Small intestine (tissue), 16 donors: ENCODE measurements at places on chromosomes 13 and 19. TPM values are rescaled to one million over a fixed set of nuclear protein-coding genes. Genes with fewer than 3 reads are reported as not detected.
A peak's percentile ranks its signal among the peaks of the same experiment; 100 is the strongest.

The TMPRSS9 gene
- polyA plus RNA-seq = not detected

The SPIB gene
- 29.5 TPM for polyA plus RNA-seq

The SEMA6B gene
- polyA plus RNA-seq = 2.9 TPM

The GADD45GIP1 gene
- 42.2 TPM for polyA plus RNA-seq

The IZUMO4 gene
- polyA plus RNA-seq = 5.8 TPM

The CD209 gene
- 3.3 TPM for polyA plus RNA-seq

The SIGLEC12 gene
- 2.0 TPM for polyA plus RNA-seq

The GSX1 gene
- not detected for polyA plus RNA-seq

The TBC1D17 gene
- 36.2 TPM for polyA plus RNA-seq

The ZNF610 gene
- polyA plus RNA-seq = 0.22 TPM

The NBEA gene
- polyA plus RNA-seq = 3.1 TPM

The CLIP3 gene
- 0.45 TPM for polyA plus RNA-seq

GRCh38 chr13:112887151-112887550 lies 81.9 kb upstream of the MCF2L start:
- DNase-seq = no peak

DNA sequence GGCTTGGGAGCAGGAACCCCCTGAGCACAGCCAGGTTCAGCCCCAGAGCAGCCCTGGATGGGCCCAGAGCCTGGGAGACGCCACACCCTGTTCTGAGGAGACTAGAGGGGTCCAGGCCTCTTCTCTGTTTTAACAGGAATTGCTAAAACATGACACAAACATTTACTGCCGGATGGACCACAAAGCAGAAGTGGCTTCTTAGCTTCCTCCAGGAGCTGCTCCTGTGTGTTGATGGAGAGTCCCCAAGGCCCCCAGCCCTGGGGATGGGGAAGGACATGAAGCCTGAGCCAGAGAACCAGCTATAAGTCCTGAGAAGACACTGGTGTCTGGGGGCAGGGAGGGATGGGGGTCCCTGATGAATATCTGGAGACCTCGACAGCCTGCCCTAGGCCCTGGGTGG lies 14.6 kb downstream of the CEACAM3 start:
- no peak for DNase-seq

DNA sequence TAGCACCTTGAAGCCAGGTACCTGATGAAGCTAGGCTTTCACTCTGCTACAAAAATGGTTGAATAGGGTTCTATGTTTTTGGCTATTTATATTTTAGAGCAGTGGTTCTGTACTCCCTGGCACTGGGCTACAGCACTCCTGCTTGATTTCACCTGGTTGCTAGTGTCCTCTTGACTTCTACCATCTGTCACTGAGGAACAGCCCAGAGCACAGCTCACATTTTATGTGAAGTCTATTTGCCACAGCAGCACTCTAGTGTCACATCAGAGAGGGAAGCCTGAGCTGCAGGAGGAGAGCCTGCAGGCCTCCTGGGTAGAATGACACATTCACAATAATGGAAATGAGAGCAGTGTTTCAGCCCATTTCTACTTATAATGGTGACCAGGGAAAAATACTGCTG lies 184.2 kb downstream of the ZNF486 start:
- no peak for DNase-seq

DNA sequence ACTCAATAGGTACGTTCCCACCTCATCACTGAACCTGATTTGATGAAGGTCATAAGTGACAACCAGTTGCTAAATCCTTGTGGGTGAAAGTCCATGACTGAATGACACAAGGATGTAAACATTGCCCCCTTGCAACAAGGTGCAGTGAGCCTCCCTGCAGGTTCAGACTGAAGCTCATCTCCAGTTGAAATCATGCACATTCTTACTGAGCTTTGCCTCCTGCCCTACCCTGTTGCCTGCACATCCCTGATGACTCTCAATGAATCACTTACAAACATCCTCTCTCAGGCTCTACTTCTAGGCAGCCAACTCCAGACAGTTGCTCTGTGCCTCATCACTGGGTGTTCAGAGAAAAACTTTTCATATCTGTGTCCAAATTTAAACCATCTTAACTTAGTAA lies 42.5 kb upstream of the ARGLU1 start:
- DNase-seq = peak; percentile 65

DNA sequence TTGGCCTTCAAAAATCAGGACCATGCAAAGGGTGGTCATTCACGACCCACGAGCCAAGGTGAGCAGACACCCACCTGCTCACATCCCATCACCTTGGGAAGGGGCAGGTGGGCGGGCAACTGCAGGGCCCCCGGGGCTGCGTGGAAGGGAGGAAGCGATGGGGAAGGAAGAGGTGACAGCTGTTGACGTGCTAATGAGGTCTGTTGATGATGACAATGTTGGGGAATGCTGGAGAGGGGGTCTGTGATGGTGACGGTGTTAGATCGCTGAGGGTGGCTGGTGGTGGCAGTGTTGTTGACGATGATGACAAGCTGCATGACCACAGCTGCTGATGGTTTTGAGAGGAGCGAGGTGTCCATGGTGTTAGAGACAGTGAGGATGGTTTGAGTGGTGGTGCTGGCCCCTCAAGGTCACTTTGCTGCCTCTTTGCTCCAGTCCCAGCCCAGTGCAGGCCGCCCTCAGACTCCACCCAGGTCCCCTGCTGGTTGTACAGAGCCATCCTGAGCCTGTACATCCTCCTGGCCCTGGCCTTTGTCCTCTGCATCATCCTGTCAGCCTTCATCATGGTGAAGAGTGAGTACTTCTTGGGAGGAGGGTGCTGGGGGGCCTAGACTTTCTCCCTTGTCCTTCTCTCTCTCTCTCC lies 900 bp downstream of the MCEMP1 start:
- no peak for DNase-seq

- DNase-seq = peak; percentile 4
These were observed 358.1 kb downstream of the OXGR1 start for GRCh38 chr13:96636001-96636709.

GRCh38 chr19:18425515-18426415 lies 6.6 kb downstream of the SSBP4 start:
- no peak for DNase-seq

- peak; percentile 23 for DNase-seq
These were observed 816 bp upstream of the PRKD2 start for GRCh38 chr19:46717716-46718143.

DNA sequence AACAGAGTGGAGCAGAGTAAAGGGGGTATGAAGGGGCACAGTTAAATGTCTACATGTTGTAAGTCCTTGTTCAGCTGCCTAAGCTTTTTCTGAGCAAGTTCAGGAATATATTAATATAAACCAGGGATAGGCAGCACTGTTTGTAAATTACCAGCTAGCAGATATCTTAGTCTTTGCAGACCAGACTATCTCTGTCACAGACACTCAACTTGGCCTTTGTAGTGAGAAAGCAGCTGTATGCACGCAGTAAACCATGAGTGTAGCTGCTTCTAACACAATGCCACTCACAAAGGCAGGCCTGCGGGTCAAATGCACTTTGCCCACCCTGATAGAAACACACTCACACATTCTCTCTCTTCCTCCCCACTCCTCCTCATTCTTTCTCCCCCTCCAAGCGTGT lies 1016.9 kb downstream of the UQCRFS1 start:
- DNase-seq = no peak

GRCh38 chr19:10748927-10749434 lies 31.1 kb downstream of the DNM2 start:
- peak; percentile 59 for DNase-seq

GRCh38 chr13:70905035-70905434 lies 796.8 kb upstream of the KLHL1 start:
- no peak for DNase-seq

DNA sequence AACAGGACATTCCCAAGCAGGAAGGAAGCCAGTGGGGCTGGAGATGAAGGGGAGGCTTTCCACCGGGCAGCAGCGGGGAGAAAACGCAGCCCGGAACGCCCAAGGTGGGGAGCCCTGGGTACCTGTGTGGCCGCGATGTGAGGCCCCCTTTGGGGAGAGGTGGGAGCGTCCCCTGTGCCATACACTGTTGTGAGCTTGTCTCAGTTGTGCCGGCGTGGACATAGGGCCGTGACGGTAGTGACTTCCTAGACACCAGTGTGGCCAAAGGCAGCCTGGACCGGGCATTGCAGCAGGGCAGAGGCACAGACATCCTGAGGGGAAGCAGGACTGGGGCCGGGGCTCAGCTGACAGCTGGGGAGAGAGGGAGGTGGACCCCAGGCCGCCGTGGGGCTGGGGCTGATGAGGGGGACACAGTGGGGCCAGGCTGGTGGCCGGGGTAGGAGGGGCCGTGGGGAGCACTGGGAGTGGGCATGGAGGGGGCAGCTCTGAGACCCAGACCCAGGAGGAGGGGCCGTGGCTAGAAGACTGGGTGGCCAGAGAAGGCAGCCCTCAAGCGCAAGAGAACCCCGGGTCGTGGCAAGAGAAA lies 38.5 kb upstream of the TFDP1 start:
- DNase-seq = no peak

DNA sequence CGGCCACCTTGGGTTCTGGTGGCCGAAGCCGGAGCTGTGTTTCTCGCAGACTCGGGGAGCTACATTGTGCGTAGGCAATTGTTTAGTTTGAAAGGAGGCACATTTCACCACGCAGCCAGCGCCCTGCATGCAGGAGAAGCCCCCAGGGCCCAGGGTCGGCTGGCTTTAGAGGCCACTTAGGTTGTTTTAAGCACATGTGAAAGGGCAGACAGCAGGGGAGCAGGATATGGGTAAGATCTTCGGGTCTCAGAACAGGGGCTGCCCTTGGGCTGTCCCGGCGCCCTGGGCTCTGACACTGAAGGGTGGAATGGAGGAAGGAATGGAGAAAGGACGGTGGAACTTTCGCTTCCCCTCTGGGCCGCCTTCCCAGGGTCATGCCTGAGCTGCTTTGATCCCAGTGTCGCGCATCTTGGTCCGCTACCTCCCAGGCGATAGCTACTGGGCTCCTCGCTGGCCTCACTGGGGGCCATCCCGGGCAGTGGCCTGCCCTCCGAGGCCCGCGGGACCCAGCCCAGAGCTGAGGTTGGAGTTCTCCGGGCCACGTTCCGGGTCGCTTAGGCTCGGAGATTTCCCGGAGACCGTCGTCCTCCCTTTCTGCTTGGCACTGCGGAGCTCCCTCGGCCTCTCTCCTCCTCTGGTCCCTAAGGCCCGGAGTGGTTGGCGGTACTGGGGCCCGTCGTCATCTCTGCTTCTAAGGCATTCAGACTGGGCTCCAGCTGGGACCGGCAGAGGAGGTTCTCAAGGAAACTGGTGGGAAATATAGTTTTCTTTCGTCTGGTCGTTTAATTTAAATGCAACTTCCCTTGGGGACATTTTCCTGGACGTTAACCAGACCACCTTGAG lies 4.3 kb upstream of the POU4F1 start:
- DNase-seq = no peak

DNA sequence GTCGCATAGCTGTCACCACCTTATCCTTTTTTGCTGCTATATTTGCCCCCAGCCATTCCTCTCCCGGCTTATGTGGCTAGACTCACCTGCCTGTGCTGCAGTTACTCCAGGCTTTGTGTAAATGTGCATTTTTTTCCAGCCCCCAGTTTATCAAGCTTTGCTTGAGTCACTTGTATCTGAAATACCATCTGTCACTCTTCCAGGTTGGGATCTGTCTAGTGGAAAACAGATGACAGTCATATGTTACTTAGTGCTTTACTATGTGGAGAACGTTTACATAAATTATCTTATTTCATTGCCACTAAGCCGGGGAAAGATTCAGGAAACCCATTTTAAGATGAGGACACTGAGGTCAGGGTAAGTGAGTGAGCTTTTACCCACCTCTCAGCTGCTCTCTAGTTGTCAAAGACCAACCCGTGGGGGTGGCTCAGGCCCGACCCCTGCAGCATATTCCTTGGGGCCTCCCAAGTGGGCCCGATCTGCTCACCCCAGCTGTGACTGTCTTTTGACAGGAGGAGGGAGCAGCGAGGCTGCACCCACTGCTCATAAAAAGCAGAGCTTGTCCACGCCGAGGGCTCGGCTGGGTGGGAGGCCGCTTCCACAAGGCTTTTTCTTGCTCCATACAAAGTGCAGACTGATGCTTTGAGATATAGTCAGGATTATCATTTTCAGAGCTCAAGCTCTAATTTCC lies 7.2 kb downstream of the GJB2 start:
- DNase-seq = no peak

GRCh38 chr13:106496072-106496997 lies 39.1 kb downstream of the EFNB2 start:
- peak; percentile 30 for DNase-seq

- DNase-seq = no peak
These were observed 222.5 kb upstream of the SPRY2 start for GRCh38 chr13:80563439-80563838.

DNA sequence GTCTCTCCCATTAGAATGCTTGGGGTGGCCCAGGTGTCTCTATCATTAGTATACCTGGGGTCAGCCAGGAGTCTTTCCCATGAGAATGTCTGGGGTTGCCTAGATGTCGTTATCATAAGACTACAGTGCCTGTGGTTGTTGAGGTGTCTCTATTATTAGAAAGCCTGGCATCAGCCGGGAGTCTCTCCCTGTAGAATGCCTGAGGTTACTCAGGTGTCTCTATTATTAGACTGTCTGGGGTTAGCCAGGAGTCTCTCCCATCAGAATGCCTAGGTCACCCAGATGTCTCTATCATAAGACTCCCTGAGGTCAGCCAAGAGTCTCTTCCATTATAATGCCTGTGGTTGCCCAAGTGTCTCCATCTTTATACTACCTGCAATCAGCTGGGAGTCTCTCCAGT lies 1541.1 kb downstream of the UQCRFS1 start:
- no peak for DNase-seq

GRCh38 chr13:113537909-113538688 lies 46.5 kb upstream of the TFDP1 start:
- DNase-seq = no peak

GRCh38 chr13:43389573-43389972 lies 366.2 kb downstream of the DNAJC15 start:
- no peak for DNase-seq

DNA sequence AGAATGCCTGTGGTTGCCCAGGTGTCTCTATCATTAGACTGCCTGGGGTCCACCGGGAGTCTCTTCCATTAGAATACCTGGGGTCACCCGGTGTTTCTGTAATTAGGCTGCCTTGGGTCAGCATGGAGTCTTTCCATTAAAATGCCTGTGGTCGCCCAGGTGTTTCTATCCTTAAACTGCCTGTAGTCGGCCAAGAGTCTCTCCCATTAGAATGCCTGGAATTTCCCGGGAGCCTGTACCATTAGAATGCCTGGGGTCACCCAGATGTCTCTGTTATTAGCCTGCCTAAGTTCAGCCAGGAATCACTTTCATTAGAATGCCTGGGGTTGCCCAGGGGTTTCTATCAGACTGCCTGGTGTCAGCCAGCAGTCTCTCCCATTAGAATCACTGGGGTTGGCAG lies 1492.8 kb downstream of the UQCRFS1 start:
- no peak for DNase-seq

DNA sequence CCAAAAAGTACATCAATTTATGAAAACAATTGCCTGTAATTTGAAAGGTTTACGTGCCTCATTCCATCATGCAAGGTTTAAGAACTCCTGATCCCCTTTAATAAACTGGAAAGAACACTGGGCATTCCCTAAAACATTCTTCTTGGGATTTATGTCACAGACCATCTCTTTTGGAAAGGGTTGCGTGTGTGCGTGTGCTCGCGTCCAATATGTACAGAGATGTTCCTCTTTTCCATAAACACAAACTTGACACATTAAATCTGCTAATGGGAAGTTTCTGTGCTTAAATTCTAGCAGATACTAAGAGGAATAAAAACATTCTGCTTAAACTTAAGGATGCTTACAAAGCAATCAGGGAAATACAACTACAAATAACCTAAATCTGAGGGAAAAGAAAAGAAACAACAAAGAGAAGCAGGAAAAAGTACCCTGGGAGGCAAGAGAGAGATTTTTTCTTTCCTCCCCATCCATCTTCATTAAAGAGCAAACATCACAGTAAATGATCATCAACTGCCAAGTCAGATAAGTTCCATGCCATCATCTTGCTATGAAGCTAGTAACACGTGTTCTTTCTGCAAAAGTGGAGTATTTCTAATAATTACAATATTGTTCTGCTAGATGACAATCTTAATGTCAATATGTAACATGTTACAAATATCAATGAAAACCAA lies 83.7 kb downstream of the STK24 start:
- no peak for DNase-seq
